ENCODE measurements at places on chromosomes 12 and 14.

GRCh38 chr12:112164011-112164660 lies 38.8 kb downstream of the TRAFD1 start:
- DNase-seq, result no peak

DNA sequence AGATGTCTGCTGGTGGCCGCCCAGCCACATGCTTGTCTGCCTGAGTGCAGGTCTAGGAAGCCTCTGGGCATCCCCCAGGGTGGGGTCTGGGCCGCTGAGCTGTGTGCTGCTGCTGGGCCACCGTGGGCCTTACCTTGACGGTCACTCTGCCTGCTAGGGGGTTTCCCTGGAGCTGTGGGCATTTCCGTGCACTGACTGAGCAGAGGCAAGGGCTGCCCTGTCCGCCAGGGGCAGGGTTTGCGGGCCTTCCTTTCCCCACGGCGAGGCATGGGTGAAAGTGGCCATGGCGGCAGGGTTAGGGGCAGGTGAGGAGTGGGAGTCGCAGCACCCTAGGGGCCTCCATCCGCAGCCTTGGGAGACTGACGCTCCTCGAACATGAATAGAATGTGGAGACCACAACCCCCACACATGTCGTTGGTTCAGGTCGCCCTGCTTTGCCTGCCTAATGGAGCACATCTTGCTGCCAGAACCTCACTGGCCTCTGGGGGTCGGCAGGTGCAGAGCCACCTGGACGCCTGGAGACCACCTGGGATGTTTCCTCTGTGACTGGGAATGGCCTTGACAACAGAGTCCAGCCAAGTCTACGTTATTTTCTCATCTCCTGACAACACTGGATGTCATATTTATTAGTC lies 2.5 kb downstream of the ZBTB42 start:
- no peak for DNase-seq

- no peak for DNase-seq
Observed at GRCh38 chr12:75236206-75236605, 26.6 kb upstream of the KCNC2 start.

DNA sequence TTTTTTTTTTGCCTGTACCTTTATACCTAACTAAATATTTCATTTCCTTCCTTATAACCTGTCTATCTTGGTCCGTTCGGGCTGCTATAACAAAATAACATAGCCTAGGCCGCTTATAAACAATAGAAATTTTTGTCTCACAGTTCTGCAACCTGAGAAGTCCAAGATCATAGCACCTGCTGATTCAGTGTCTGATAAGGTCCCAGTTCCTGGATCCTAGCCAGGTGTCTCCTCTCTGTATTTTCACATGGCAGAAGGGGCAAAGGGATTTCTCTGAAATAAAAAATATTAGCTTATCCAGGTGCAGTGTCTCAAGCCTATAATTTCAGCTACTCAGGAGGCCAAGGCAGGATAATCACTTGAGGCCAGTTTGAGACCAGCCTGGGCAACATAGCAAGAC lies 1046.6 kb upstream of the USP15 start:
- DNase-seq, result no peak

- DNase-seq, result no peak
Observed at GRCh38 chr12:104748790-104749189, 209.3 kb downstream of the SLC41A2 start.

DNA sequence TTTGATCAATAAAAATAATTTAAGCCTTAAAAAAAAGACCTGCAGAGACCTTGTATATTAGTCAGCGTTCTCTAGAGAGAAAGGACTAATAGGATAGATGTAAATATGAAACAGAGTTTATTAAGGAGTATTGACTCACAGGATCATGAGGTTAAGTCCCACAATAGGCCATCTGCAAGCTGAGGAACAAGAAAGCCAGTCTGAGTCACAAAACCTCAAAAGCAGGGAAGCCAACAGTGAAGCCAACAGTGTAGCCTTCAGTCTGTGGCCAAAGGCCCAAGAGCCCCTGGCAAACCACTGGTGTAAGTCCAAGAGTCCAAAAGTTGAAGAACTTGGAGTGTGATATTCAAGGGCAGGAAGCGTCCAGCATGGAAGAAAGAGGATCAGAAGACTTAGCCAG lies 66.3 kb downstream of the TBX5 start:
- no peak for DNase-seq
